ENCODE measurements at places on chromosomes 1 and 21. TPM values are rescaled to one million over a fixed set of nuclear protein-coding genes. Genes with fewer than 3 reads are reported as not detected.
A peak's percentile ranks its signal among the peaks of the same experiment; 100 is the strongest.

- no peak for DNase-seq
Measured at GRCh38 chr1:19423130-19423529, 62.2 kb downstream of the CAPZB start.

DNA sequence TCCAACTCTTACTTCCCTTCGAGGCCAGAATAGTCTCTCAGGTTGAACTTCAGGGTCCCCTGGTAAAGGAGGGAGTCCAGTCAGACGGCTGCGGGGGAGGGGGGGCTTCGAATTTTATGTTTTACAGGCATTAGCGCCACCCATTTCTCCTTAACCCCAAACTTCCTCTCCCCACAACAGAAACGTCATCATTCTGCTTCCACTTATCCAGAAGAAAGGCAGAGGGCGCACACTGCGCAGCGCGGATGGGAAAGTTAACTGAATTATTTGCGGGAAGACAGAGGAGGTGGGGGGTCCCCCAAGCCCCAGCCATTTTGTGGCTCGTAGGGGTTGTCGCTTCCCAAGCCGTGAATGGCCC lies 529 bp upstream of the PRMT2 start:
- peak; percentile 83 for DNase-seq

GRCh38 chr1:74431531-74431930 lies 80.9 kb downstream of the LRRC53 start:
- no peak for DNase-seq

DNA sequence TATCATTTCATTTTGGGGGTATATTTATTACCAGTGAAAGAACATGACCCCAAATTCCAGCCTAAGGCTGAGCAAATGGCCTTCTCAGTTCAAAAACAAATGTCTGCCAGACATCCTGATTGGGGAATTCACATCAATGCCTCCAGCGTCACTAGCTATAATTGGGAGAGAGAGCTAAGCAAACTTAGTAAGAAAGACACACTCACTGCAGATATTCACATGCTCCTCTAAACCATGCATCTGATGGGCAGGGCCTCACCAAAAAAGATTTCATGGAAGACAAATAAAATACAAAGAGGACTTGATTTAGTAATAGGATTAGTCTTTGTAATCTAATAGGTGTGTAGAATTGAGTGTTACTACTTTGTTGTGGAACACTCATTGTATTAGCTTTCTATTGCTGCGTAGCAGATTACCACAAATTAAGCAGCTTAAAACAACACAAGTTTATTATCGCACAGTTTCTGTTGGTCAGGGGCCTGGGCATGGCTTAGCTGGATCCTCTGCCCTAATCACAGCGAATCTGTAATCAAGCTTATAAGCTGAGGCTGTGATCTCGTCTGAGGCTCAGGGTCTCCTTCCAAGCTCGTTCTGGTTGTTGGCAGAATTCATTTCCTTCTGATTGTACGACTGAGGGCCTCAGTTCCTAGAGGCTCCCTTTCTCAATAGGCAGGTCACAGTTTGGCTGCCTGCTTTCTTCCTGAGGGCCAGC lies 243.0 kb downstream of the PBX1 start:
- DNase-seq: no peak

DNA sequence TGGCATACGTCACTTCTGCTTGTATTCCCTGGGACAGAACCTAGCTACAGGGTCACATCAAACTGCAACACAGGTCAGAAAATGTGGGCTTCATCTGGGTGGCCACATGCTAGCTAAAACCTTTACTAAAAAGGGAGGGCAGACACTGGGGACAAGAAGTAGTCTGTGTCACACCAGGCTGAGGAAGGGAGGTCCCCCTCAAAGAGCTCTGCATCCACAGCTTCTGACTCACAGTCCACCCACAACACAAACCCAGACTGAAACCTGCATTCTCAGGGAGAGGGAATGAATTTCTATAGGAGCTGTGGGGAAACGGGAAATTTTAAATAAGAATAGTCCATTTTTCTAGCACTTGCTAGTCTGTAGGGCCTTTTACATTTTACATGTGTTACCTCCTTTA lies 16.2 kb downstream of the OLIG2 start:
- DNase-seq: no peak

The FMOD gene
- total RNA-seq: 59.0 TPM

DNA sequence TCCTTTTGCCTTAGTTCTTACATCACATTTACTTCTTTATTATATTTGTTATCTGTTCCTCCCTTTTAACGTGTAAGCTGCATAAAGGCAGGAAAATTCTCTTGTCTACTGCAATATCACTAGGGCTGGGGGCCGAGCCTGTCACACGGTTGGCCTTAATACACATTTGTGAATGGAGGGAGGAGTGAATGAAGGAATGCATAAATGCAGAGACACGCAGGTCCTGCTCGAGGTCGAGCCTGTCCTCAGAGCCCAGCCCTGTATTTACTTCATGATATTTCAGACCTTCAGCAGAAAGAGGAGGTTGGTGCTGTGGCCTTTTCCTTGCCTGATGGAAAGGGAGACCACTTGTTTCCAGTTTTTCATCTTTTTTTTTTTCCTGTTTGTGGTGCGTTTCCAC lies 671.3 kb downstream of the PTPRU start:
- no peak for DNase-seq

DNA sequence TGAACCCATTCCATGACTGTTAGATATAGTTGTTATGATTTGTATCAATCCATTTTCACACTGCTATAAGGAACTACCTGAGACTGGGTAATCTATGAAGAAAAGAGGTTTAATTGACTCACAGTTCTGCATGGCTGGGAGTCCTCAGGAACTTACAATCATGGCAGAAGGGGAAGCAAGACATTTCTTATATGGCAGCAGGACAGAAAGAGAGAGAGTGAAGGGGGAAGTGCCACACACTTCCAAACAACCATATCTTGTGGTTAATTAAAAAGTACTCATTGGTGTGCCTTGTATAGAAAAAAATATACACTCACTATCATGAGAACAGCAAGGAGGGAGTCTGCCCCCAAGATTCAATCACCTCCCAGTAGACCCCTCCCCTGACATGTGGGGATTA lies 137.6 kb upstream of the NBPF11 start:
- DNase-seq: no peak

GRCh38 chr1:109595531-109595930 lies 23.9 kb downstream of the GNAT2 start:
- no peak for DNase-seq

DNA sequence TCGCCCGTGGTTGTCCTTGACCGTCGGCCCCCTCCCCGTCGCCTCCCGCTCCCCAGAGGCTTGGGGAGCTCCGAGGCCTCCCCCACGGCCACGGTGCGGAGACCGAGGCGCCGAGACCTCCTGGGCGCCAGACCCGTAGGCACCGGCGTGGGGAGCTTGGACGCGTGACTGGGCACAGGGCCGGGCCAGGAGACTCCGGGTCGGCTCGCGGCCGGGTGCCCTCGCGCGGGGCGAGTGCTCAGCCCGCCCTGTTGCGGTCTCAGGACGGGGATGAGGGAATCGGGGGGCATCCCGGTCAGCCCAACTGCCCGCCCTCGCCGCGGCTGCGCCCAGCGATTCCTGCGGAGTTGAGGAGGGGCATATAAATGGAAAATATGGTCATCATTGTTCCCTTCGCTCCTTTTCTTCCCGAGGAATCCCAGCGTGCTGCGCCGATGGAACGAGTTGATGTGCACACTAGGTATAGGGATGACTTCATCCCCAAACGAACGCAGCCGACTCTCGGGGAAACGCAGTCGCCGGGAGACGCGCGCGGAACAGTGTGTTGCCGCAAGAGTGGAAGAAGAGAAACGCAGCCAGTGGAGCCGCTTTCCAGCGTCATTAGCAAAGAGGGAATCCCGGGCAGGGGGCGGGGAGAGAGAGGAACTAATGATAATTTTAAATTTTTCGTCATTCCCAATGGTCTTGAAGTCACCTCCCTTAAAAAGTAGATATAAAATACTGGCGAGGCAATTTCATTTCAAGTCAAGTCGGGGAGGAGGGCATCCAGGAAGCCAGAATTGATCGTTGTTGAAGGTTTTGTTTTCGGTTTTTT lies 747 bp upstream of the ENAH start:
- DNase-seq: peak; percentile 66

- DNase-seq: peak; percentile 78
Measured at GRCh38 chr1:68231627-68232288, 565 bp downstream of the WLS start.

- no peak for DNase-seq
Measured at GRCh38 chr21:22374218-22374969, 1376.2 kb downstream of the NCAM2 start.

DNA sequence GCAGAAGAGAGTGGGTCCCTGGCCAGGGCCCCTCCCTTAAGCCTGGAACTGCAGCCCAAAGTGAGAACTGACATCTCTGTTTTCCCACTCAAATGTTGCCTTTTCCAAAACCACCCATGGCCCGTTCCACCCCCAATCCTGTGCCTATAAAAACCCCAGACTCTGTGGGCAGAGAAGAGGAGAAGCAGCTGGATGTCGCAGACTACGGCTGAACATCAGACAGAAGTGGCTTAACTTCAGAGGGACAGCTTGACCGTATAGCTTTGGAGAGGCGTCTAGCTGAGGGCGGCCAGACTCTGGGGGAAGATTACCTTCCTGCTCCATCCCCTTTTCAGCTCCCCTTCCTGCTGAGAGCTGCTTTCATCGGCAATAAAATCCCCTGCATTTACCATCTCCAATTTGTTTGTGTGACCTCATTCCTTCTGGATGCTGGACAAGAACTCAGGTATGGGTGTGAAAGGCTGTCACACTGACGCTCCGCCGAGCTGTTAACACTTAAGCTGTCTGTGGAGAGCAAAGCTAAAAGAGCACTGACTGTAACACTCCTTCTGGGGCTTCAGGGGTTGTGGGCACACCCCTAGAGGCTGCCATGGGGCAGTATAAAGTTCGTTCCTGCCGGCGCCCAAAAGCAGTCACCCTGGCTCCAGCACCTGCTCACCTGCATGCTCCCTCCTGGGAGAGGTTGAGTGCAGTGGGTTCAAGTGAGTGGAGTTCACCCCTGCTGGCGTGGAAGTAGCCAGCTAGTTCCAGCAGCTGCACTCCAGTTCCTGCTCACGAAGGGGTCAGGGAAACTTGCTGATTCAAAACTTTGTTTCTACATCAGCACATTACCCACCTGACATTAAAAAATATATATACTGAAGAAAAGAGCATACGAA lies 19.6 kb upstream of the ERO1B start:
- DNase-seq: no peak

DNA sequence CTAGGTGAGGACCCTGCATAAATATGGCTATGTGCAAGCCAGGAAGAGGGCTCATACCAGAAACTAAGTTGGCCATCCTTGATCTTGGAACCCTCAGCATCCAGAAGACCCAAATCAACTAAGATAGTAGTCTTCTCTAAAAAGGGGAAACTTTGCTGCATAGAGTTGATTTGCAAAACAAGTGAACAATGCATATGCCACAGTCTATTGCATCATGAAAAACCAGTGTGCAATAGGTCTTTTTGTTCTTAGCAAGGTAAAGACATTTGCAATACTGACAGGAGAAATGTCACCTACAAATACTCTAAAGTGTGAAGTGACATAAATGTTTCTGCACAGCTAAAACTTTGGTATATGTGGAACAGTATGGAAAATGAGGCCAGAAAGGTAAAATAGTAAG lies 2.0 kb upstream of the IFI16 start:
- DNase-seq: no peak

DNA sequence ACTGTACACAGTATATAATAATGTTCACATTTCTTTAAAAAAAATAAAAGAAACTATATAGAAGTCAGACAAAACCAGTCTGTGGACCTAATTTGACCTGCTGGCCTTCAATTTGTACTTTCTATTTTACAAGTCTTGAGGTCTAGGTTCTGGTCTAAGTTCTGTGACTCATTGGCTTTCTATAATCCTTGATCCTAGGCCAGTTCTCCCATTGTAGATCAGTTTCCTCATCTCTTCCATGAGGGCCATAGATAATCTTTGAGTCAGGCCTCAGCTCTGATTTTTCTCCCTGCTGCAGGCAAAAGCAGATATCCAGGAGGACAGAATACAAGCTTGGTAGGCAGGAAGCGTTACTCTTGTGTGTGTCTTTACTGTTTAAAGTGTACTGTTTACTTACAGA lies 603.7 kb upstream of the CAMK1G start:
- no peak for DNase-seq

The LCE5A gene
- total RNA-seq: not detected

The INAVA gene
- 83.2 TPM for total RNA-seq

GRCh38 chr1:3021233-3021671 lies at the start of gene ACTRT2:
TSS of gene ACTRT2 (plus strand) at chr1:3021467. CDS start at chr1:3021687, 220 bp downstream.
- no peak for DNase-seq

GRCh38 chr1:21262293-21263051 lies 27.8 kb downstream of the ECE1 start:
- peak; percentile 80 for DNase-seq

DNA sequence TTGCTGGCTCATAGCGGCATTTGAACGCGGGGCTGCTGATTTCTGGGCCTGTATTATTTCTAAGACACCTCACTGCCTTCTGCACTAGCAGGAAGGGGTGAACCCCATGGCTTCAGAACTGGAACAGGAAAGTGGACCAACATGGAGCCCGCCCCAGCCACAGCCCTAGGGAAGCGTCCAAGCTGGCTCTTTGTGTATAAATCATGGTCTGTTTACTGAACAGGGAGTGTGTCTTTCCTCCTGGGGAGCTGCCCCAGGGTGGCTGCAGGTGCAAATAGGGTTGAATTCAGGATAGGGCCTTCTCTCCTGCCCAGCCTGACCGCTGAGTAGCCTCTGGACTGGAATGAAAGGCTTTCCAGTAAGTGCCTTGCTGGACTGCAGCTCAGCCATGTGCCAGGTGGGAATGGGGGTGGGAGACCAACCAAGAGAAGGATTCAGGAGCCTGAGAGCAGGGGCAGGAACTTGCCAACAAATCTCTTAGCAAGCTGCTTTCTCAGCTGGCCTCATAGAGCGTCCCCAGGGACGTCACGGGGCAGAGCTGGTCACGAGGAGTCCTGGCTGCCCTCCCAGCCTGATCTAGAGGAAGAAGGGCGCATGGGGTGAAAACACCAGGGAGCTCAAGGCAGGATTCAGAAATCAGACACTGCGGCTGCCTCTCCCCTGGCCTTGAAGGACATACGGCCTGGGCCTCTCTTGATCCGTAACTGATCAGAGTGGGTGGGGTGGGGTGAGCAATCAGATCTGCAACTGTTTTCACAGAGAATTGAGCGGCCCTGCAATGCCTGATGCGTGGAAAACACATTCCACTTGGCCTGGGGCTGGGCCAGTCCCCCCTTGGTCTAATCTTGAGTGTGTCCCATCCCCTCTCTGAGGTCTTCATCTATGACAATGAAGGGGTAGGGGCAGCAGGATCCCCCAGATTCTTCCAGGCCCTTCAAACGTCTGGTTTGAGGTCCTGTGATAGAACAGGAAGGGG lies 56.5 kb upstream of the SELENON start:
- peak; percentile 85 for DNase-seq
